ENCODE measurements at places on chromosomes 5 and 9.

DNA sequence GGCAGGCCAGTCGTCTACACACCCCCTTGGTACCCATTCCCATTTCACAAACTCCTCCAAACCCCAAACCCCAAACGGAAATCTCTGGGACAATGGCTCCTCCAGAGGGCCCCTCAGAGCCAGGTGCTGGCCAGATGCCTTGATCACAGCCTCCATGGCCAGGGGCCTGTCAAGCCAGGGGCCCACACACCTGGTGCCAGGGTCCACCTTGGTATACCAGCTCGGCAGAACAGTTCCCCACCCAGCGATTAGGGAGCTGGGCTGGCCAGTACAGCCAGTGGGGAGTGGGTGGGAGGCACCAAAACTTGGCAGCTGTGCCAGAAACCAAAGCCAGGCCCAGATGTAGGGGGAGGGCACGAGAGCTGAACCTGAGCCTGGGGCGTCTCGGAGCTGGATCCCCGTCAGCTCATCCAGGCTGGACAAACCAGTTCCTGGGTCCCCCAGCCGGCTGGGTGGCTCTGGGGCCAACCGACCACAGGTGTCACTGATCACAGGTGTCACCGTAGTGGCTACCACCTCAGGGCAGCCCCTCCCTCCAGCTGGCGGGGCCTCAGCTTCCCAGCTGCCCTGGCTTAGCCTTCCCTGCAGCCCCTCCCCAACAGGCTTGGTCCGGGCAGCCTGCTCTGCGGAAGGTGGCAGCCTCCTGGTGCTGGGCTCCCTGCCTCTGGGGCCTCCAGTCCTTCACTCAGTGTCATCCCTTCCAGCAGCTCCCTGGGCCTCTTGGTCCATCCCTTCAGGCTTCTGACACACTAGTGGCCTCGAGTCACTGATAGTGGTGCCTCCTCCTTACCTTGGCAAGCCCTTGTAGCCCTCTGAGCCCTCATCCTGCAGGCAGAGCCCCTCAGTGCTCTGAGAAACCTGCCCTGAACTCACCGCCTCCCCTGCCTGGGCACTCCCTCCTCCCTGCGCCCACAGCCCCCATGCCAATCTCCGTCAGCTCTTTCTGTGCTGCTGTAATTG is 6.6 kb upstream of the RMND5B start:
- no peak for DNase-seq

DNA sequence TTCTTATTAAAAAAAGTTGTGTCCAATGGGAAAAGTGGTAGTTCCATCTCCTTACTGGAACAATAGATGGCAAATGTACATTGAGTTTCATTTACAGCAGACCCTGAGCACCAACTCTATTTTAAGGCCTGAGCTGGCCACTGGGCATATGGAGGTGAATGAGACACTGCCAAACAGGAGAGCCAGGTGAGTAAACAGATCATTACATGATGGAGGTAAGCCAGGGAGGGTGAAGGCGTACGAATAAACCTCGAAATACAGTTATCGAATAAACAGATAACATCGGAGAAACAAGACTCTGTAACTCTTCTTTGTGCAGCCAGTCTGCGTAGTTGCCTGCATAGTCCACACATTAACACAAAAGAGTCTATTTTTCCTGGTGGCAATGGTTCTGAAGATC is 446.4 kb upstream of the KLF4 start:
- no peak for DNase-seq

GRCh38 chr5:93708442-93708841 is 33.0 kb downstream of the POU5F2 start:
- DNase-seq = no peak

- no peak for DNase-seq
Observed at GRCh38 chr9:36898431-36899020, 135.5 kb downstream of the PAX5 start.

Data from activated T-cell treated with anti-CD3 and anti-CD28 coated beads, Interleukin-2, amount 50 U/mL, for 48 hours (primary cell).